Spinal cord (tissue), 10 donors: ENCODE measurements at places on chromosomes 13 and 19. TPM values are rescaled to one million over a fixed set of nuclear protein-coding genes. Genes with fewer than 3 reads are reported as not detected.

The CD70 gene
- total RNA-seq, result not detected

The ARRDC5 gene
- total RNA-seq, result 0.17 TPM

The LAIR1 gene
- total RNA-seq, result 12.3 TPM

DNA sequence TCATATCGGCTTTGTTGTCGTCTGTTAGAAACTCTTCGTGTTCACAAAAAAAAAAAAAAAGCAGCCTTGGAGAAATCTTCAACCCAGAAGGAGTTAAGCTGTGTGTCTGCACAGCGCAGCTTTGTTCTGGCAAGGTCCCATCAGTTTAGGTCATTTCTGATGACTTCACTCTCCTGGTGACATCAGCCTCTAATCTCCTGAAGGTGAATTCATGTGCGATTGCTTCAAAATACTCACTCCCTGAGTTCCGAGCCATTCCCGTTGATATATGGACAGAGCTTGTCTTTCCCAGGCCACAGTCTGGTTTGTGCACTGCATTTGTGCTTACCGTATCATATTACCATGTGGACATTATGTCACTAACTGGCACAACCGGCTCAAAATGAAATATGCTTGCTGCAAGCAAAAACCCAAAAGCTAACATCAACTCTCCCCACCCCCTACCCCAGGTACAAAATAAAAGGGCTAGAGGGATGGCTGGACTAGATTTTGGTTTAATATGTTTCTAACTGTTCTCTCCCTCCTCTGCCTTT, 342.4 kb downstream of the KCNRG start:
- H3K4me3 ChIP-seq, result no peak overlapping the region
- H3K4me1 ChIP-seq, result no peaks in the 10 kb centered on the region
- DNase-seq, result no peak
- no peaks in the 10 kb centered on the region for H3K36me3 ChIP-seq
- peak overlapping the region; percentile 76 for H3K27ac ChIP-seq

DNA sequence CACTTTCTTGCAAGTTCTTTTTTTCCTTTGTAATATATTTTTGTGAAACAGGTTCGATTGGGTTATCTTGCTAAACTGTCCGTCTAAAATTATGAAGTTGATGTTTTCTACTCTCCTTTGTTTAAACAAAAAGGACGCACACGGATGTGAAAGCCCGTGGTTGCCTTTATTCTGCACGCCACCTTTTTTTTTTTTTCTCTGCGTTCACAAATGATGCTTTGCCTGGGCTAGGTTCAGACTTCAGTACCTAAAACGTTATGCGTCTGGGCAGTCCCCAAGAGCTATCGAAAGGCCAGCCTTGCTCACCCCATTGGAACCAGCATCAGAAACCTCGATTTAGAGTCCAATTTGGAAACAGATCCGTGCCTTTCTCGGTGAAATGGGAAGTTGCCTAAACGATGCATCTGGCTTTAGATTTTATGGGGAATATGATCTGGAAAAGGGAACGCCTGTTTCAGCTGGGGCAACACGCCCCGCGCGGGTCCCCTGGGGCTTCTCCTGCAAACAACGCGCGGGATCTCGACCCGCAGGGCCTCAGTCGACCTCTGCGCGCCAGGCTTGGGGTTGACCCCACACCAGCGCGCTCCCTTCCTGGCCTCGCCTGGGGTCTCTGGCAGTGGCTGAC, 113.9 kb downstream of the KCNRG start:
- H3K27me3 ChIP-seq, result peaks cover 81% of the 10 kb centered on the region
- H3K36me3 ChIP-seq, result no peaks in the 10 kb centered on the region
- peak overlapping the region; percentile 43 for H3K4me3 ChIP-seq
- H3K27ac ChIP-seq, result no peak overlapping the region
- H3K4me1 ChIP-seq, result peaks cover 58% of the 10 kb centered on the region

DNA sequence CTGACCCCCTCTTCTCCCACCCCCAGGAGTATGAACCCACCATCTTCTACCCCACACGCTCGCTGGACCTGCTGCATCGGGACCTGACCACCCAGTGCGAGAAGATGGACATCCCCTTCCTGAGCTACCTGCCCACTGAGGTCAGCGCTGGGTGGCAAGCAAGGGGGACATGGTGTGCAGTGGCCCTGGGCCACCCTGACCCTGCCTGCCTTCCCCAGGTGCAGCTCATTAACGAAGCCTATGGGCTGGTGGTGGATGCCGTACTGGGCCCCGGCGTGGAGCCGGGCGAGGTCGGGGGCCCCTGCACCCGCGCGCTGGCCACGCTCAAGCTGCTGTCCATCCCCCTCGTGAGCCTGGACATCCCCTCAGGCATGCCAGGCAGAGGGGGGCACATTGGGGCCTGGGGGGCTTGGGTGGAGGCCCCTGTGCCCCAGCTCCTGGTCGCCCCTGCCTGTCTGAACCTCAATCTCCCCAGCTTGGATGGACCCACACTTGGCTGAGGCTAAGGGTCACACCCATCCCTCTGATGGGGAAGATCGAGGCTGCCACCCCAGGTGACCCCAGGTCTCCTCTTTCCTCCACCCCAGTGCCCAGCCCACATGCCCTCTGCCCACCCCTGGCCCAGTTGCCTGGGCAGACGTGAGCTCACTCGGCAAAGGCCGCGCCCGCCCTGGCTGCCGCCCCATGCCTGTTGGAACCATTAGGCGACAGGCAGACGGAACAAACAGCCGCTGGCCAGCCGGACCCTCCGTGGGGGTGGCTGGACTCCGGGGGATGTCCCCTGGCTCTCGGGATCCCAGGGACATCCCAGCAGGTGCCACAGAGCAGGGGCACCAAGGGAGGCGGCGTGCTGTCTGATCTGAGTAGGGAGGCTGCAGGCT, 2.5 kb upstream of the CILP2 start:
- H3K27ac ChIP-seq, result no peak overlapping the region
- peaks cover 38% of the 10 kb centered on the region for H3K4me1 ChIP-seq
- peaks cover 31% of the 10 kb centered on the region for H3K36me3 ChIP-seq
- no peak for DNase-seq
- H3K4me3 ChIP-seq, result no peak overlapping the region
- peaks cover 29% of the 10 kb centered on the region for H3K27me3 ChIP-seq

DNA sequence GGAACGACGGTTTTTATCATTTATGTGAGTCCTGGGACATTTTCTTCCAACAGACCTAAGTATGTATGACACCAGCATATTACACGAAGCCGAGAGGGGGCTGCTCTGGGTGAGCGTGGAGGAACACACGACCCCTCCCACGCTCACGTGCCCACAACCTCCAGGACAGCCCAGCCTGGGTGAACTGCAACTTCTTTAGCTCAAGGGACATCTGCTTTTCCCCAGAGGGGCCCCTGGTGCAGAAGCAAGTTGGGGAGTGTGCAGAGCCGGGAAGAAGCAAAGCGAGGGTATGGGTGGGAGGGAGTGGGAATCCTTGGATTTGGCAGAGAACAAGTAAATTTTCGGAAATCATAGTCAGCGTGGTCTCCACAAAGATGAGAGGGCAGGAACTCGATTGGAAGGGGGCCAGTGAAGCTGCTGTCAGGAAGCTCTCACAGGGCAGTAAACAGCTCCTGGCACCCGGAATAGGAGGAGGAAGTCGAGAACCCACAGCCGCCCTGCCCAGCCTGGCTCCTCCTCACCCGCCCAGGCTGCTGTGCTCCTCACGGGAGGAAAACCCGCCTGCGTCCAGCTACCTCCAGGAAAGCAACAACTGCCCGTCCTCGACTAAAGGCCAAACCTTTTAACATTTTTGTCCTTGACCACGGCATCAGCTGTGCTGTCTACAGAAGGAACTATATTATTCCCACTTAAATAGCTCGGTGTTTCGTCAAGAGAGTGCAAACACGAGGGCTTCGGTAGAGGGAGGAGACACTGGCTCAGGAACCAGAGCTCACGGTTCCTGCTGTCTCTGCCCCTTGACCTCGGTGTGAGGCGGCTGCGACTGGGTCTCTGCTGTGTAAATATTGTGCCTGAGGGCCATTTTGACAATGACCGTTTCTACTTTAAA, 17.2 kb upstream of the CFAP97D2 start:
- peaks cover 43% of the 10 kb centered on the region for H3K4me1 ChIP-seq
- no peak for DNase-seq
- no peaks in the 10 kb centered on the region for H3K36me3 ChIP-seq
- no peak overlapping the region for H3K27ac ChIP-seq
- H3K4me3 ChIP-seq, result no peak overlapping the region

DNA sequence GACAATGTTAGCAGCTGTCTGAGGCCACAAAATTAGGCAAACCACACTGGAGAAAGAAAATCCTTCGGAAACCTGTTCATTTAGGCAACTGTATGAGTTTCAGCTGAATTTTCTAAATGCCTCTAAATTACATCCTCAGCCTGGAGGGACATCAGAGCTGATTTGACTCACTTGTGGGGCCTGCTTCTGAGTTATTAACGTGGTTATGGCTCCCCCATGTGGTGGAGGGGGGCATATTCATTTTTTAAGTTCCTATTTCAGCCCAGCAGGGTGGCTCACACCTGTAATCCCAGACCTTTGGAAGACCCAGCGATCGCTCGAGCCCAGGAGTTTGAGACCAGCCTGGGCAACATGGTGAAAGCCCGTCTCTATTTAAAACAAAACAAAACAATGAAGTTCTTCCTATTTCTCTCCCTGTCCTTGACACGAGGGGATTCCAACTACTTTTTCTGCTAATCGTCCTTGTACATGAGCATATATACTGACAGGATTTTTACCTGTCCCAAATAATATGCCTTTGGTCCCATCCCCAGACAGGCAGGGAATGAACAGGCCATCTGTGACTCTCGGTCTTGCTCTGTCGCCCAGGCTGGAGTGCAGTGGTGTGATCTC, 31.5 kb upstream of the HIF3A start:
- DNase-seq, result peak; percentile 81
- no peak overlapping the region for H3K4me3 ChIP-seq
- H3K27ac ChIP-seq, result no peak overlapping the region

GRCh38 chr19:4199699-4200293, 17.3 kb downstream of the ANKRD24 start:
- H3K27ac ChIP-seq, result no peak overlapping the region
- no peak overlapping the region for H3K4me3 ChIP-seq
- no peaks in the 10 kb centered on the region for H3K36me3 ChIP-seq
- peaks cover 17% of the 10 kb centered on the region for H3K27me3 ChIP-seq
- DNase-seq, result no peak
- H3K4me1 ChIP-seq, result peaks cover 5% of the 10 kb centered on the region

- H3K36me3 ChIP-seq, result peaks cover 74% of the 10 kb centered on the region
- H3K27me3 ChIP-seq, result no peaks in the 10 kb centered on the region
- no peak overlapping the region for H3K27ac ChIP-seq
- no peak for DNase-seq
- H3K4me3 ChIP-seq, result no peak overlapping the region
- peaks cover 8% of the 10 kb centered on the region for H3K4me1 ChIP-seq
Measured at GRCh38 chr13:113029061-113029445, 60.0 kb downstream of the MCF2L start.

- peaks cover 7% of the 10 kb centered on the region for H3K27me3 ChIP-seq
- H3K27ac ChIP-seq, result no peak overlapping the region
- H3K4me1 ChIP-seq, result peaks cover 29% of the 10 kb centered on the region
- H3K4me3 ChIP-seq, result peak overlapping the region; percentile 60
- DNase-seq, result peak; percentile 60
Measured at GRCh38 chr19:48513289-48514122, 1.9 kb upstream of the LMTK3 start.

- H3K27ac ChIP-seq, result no peak overlapping the region
- no peaks in the 10 kb centered on the region for H3K27me3 ChIP-seq
- no peak overlapping the region for H3K4me3 ChIP-seq
- DNase-seq, result no peak
- H3K36me3 ChIP-seq, result peaks cover 6% of the 10 kb centered on the region
- peaks cover 4% of the 10 kb centered on the region for H3K4me1 ChIP-seq
Measured at GRCh38 chr19:756236-756635, 5.3 kb downstream of the MISP start.

GRCh38 chr19:7953060-7953459, 9.6 kb upstream of the TIMM44 start:
- no peak for DNase-seq
- no peak overlapping the region for H3K4me3 ChIP-seq
- H3K36me3 ChIP-seq, result peaks cover 25% of the 10 kb centered on the region
- H3K27me3 ChIP-seq, result no peaks in the 10 kb centered on the region
- H3K27ac ChIP-seq, result no peak overlapping the region

DNA sequence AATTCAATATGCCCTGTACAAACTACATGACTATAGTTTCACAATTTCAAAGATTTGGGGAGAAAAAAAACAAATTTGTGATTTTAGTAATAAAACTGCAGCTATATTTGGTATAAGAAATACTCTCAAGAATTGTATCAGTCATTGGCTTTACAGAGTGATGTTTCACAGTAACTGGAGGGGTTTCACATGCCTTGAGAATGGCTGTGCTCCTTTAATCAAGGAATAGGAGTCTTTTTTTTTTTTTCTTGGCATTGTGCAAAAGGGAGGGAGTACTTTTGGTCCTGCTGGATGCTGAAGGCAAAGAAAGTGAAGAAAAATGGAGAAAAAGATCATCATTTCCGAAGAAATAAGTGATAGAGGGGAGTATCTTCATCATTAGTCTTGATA, 6.8 kb downstream of the ZNF507 start:
- H3K4me1 ChIP-seq, result no peaks in the 10 kb centered on the region
- no peak overlapping the region for H3K27ac ChIP-seq
- peaks cover 26% of the 10 kb centered on the region for H3K36me3 ChIP-seq
- H3K27me3 ChIP-seq, result no peaks in the 10 kb centered on the region
- no peak for DNase-seq

DNA sequence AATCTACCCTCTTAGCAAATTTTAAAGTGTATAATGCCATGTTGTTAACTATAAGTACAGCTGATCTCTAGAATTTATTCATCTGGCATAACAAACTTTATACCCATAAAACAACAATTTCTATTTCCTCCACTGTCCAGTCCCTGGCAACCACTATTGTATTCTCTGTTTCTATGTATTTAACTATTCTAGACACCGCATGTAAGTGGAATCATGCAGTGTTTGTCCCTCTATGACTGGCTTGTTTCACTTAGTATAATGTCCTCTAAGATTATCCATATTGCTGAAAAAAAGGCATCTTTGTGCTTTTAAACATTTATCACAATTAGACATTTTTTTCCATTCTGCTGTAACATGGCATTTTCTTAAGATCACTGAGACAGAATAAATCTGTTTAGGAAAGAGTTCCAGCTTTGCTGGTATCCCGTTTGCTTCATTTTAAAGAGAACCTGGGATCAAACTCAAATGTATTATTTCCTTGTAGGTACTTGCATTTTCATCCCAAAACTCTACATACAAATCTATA, 1191.0 kb downstream of the SLITRK5 start:
- H3K36me3 ChIP-seq, result no peaks in the 10 kb centered on the region
- no peaks in the 10 kb centered on the region for H3K27me3 ChIP-seq
- no peak overlapping the region for H3K4me3 ChIP-seq
- DNase-seq, result peak; percentile 61

DNA sequence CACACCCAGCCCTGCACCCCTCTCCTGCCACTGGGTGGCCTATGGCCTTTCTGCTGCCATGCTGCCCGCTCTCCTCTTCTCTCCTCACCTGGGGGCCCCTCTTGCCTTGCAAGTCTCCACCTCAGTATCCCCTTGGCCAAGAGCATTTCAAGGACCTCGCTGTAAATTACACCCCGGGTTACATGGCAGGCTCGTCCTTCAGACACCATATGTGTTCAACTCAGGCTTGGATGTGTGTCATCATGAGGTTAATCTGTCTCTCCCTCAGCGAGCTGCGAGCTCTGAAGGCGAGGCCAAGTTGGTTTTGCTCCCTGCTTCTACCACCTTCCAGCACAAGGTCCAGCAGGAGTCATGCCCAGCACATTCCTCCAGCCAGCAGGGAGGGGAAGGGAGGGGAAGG, 74.8 kb upstream of the TM9SF2 start:
- H3K27ac ChIP-seq, result no peak overlapping the region
- no peaks in the 10 kb centered on the region for H3K27me3 ChIP-seq
- H3K4me3 ChIP-seq, result no peak overlapping the region
